ENCODE measurements at places on chromosomes 2 and 18.

- DNase-seq = no peak
Observed at GRCh38 chr2:84876369-84876768, 4.5 kb downstream of the TRABD2A start.

DNA sequence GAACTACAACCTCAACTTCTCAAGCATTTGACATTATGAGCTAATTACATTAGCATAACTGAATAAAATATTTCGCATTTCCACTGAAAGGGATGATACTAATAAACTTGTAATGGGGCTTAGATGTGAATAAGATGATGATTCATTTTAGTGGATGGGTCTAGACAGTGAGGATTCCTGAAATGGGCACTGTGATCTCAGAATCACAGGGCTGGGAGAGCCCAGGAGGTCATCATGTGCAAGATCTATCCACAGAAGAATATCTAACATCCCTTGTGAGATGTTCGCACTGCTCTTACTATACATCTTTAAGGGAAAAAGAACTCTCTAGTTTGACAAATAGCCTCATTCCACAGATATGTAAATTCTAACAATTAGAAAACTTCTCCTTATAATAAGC, 245.7 kb downstream of the DYM start:
- DNase-seq = no peak

- peak; percentile 31 for DNase-seq
Observed at GRCh38 chr2:47653902-47654789, 128.8 kb upstream of the MSH6 start.

GRCh38 chr2:231399853-231400680, 4.6 kb downstream of the B3GNT7 start:
- no peak for DNase-seq

DNA sequence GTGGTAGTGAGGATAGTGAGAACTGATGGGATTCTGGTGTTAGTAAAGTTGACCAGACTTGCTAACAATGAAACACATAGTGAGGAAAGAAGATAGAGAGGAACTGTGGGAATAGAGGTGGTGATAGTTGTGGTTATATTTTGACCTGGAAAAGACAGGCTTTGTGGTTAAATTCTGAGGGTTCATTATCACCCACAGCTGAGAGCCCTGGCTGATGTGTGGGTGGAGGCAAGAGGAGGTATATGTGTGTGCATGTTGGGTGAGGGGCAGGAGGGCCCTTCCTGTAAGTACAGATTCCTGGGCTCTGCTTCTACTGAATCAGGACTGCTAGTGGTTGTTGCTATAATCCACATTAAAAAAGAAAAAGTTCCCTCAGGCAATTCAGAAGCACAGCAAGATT, 26.2 kb upstream of the TMEM163 start:
- DNase-seq = peak; percentile 45

GRCh38 chr2:45607701-45608100, 3.4 kb downstream of the SRBD1 start:
- peak; percentile 31 for DNase-seq

Data from myocyte (in vitro differentiated cells).